Spinal cord (tissue), 10 donors: ENCODE measurements at places on chromosomes 2 and 18.

GRCh38 chr2:88871336-88871735, 179.9 kb downstream of the RPIA start:
- no peak for DNase-seq

DNA sequence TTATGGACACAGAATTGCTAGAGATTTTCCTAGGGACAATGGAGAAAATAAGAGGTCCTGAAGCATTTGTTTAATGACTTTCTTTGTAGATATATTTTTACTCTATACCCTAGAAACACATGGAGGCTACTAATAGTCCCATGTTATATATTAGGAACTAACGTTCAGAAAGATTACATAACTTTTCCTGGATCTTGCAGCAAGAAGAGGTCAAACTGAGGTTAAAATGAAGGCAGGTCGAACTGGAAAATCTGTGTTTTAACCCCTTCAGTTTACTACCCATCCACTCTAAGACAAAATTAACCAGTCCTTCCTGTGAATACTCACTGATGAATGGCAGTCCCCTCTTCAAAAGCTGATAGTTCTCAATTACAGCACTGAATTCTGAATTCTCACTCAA, 1415.8 kb upstream of the CELF4 start:
- no peak for DNase-seq

DNA sequence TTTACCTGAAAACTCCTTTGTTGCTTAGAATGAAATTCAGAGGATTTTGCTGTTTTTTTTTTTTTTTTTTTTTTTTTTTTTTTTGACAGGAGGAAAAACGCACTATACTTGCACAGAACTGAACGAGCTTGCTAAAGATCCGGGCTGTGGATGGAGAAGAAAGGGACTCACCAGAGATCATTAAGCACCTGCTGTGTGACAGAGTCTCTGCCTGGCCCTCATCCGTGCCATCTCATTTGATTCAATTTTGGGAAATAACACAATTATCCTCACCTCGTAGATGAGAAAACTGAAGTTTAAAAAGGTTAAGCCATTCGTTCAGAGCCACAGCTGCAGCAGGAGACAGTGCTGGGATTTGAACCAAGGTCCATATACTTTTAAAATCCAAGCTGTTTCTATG, 775.4 kb upstream of the ID2 start:
- DNase-seq = peak; percentile 26

GRCh38 chr2:199442173-199442572, 15.6 kb downstream of the SATB2 start:
- DNase-seq = no peak

DNA sequence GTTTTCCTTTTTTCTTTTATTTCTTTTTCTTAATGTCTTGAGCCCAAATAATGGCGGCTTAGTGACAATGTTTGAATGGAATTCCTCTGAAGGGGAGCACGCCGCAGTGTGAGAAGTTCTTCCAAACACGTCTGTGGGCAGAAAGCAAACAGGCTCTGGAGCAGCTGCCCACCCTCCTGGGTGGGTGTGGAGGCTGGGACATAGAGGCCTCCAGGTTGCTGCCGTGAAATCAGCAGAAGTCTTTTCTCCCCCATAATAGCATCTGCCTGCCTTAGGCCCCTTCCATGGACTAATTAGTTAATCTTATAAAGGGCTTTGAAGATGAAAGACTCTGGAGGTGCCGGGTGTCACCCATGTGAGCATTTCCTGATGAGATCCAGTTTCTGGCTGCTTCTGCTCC, 213.9 kb downstream of the SH3RF3 start:
- no peak for DNase-seq

- no peak for DNase-seq
These were observed 42.8 kb upstream of the TPO start for GRCh38 chr2:1370461-1370860.

- no peak for DNase-seq
These were observed 9.0 kb downstream of the ASB1 start for GRCh38 chr2:238435752-238436096.

GRCh38 chr2:222709191-222709891, 37.9 kb downstream of the MOGAT1 start:
- DNase-seq = no peak

DNA sequence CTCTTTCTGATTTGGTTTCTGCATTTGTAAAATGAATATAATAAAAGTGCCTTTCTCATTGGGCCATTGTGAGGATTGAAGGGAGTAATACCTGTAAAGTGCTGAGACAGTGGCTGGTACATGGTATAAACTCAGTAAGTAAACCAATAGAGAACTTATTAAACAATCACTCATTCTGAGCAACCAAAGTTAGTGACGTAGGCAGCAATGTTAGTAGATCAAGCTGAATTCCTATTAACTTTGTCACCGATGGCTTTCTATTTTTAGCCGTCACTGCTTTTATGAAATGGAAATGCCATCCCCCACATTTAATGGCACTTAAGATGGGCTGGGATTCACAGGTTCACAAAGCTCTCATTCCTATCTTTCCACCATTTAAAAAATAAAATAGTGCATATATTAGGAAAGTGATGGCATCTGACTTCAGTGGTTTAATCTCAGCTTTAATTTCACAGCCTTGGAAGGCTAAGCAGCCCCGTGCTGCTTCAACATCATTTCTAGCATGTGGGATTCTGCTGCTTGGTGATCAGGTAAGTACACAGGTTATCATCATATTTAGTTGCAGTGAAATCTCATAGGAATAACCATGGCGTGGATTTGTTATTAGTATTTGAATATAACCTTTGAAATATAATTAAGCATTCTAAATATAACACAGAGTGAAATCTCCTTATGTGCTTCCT, 17.6 kb upstream of the PPP4R1 start:
- no peak for DNase-seq

GRCh38 chr18:62954366-62954765, 239.0 kb downstream of the PHLPP1 start:
- DNase-seq = no peak

GRCh38 chr2:44949329-44950151, 8.0 kb downstream of the SIX3 start:
- no peak for DNase-seq

DNA sequence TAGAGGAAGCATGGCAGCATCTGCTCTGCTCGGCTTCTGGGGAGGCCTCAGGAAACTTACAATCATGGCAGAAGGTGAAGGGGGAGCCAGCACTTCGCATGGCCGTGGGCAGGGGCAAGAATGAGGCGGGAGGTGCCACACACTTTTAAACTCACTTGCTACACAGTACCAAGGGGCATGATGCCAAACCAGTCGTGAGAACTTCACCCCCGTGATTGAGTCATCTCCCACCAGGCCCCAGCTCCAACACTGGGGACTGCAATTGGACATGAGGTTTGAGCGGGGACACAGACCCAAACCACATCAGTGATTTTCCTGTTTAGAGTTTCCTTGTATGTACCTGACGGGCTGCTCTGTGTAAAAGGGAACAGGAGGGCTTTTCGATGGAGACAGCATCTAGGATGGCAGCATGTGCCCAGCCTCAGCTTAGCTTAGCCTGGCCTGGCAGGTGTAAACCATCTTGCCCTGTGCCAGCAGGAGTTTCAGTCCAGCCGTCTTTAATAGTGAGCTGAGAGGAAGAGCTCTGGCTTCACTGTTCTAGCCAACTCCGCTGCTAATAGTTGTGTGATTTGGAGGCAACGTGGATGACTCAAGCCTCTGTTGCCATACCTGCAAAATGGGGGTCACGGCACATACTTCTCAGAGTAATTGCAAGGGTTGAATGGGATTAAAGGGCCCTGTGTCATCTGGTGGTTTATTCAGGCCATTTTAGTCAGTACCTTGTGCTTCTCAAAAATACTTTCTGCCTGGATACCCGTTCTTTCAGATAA, 101.8 kb downstream of the ASAP2 start:
- DNase-seq = no peak

DNA sequence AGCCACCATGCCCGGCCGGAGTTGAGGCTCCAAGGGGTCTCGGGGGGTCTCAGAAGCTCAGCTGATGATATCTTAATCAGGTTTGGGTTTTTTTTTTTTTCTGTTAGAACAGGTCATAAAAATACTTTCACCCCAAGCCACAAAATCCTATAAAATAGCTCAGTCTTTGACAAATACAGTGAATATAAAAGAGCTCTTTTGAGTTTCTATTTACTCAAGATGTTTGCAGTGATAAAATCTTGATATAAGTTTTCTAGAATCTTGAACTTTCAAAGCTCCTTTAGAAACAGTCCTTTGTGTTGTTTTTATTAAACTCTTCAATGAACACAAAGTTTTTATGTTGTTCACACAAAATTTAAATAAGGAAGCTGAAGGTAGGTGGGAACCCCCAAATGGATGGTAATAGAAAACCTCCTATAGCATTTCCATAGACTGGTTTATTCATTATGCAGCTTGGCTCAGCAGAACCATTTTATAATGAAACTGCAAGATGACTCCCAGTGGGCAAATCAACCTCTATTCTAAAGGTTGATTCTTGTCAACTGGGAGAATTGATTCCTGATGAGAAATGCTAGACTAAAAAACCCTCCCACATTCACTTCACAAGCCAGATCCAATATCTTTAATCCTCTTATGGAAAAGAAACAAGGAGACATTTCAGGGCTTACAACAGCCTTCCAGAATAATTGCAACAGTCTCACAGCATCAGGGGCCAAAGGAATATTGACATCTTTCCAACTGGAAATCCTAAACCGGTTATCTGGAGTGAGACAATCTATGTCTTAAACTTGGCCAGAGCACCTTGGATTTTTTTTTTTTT, 13.6 kb upstream of the NARS1 start:
- no peak for DNase-seq

- DNase-seq = no peak
These were observed 468.9 kb downstream of the PARD3B start for GRCh38 chr2:205014201-205014600.

DNA sequence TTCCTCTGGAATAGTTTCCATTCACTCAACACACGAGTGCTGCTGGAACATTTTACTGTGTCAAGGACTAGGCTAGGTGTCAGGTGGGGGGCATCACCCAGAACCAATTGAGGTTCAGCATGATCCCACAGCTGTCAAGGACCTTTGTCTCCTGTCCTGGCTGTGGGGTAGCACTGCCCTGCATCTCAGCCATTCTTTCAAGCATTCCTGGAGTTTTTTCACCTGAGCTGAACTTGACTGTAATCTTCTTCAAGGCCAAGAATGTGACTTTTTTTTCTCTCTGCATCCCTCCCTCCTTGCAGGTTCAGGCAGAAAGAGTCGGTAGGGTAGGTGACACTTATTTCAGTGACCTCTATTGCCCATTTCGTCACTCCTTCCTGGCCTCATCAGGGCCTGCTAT, 3.5 kb downstream of the MAPK4 start:
- no peak for DNase-seq

GRCh38 chr2:231935207-231935524, 9.0 kb upstream of the NPPC start:
- no peak for DNase-seq

DNA sequence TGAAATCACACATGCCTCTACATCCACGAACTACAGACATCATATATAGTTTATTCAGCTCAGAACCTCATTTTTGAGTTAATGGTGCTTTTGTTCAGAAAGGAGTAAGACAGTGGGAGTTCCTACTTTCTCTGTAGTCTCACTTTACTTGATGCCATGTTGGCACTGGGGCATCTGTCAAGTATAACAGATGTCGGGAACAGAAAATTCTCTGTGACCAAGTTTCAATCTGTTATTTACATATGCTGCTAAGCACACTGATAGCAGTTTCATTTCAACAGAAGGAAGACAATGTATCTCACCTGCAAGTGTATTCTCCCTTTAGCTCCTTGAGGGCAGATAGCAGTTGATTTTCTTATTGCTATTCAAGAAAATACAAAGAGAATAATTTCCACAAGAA, 774.1 kb downstream of the METTL4 start:
- DNase-seq = no peak

DNA sequence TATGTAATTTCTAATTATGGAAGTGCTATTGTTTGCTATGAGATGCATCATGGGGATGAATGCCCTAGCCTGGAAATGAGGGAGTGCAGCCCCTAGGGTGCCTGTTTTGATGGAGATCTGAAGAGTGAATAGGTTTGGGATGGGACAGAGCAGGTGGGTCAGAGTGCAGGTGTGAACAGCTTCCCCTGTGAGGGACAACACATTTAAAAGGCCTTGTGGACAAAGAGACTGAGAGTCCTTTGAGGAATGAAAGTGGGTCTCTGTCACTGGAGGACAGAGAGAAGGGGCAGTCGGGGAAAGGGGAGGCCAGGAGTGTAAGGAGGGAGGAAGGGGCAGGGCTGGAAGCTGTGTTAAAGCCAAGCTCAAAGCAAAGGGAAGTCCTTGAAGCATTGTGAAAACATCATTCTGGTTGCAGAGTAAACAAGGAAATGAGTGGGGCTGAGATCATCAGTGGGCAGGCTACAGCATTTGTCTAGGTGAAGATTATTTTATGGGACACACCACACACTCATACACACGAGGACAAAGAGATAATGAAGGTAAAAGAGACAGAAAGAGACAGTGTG, 877.6 kb downstream of the SLC4A3 start:
- no peak for DNase-seq

DNA sequence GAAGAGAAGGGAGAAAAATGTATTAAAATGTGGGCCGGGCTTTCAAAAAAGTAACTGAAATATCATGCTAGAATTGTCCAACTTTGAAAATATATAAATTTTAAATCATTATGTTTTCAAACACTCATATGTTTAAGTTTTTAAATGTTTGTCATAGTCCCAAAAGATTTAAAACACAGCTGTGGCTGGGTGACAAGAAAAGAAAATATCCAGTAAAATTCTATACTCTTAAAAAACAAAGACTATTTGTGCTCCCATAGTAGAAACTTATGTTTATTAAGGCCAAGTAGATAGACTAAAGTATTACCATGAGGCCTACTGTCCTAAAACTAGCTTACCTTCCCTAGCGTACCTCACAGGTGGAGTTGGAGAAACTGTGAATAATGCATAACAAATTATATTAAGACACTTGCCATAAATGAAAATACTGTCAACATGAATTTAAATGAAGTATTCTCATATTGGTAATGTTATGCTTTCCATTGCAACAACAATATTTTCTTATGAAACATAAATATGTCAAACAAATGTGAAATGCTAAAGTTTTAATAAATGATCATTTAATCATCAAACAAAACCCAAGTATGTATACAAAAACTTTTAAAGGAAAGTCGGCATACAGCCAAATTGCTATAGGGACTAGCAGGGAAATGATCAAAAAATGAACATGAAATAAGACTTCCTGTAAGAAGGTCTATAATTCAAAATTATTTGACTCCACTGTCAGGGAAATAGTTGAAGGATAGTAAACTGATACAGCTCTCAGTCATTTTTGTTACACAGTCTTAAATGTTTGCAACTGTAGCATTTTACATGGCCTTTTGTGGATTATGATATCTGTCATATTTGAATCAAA, 13.4 kb downstream of the MEIS1 start:
- no peak for DNase-seq

- DNase-seq = no peak
These were observed 862.2 kb upstream of the LRATD1 start for GRCh38 chr2:13770279-13770678.

GRCh38 chr2:126381091-126381490, 274.9 kb upstream of the GYPC start:
- no peak for DNase-seq
